Spleen (tissue), 13 donors: ENCODE measurements at places on chromosomes 4 and X.

DNA sequence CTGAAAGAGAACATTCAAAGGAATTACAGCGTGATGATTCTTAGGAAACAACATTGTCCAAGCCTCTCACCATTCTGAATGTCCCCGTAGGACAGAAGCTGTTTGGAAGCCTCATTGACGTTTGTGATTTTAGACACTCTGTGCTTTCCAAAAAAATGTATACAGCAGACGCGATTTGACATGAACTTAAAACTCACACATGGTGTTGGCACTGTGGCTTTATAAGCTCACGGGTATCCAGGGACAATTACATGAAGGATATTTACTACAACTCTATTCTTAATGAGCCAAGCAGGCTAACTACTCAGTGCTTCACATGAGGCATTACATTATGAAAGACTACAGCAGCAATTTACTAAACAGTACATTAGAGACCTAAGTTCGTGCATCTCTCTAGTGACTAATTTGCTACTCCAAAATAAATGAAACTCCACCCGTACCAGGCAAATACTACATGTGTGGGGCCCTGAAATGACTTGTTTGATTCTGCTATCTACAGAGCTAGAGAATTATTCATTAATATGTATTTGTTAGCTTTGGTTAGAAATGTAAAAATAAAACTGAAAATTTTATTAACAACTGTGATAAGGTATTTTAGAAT, 620.7 kb downstream of the SPRY1 start:
- no peak for DNase-seq

DNA sequence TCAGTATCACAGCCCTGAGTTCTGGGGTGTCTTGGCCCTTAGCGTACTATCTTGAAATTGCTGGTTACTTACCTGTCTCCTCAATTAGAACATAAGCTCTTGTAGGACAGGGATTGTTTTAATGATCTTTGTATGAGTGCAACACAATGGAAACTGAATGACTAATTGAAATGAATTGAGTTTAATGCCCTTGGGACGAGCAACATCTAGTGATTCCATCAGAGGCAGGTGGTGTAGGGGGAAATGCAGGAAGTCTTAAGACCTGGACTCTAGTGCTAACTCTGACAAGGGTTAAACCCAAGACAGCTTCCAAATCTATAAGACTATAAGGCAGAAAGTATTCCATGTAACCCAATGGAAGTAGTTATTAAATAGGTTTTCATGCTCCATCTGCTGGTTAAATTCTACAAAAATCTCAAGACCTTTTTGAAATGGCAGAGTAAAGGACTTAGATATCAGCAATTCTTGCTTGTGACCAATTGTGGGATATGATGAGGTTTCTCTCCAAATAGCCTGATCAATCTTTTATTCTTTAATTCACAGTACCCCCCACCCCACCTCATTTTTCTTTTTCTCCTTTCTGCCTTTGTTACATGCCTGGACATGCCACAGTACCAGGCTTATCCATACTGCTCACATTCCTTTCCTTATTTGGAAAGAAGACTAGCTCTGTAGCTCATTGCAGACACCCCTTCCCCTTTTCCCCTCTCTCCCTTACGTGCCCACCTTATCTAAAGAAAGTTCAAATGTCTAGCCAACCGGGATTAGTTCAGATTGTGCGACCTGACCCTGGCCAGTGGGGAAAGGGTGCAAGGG, 340.8 kb downstream of the PAPSS1 start:
- DNase-seq: no peak

- DNase-seq: no peak
These were observed 515.1 kb upstream of the ZFP42 start for GRCh38 chr4:187480146-187481145.

DNA sequence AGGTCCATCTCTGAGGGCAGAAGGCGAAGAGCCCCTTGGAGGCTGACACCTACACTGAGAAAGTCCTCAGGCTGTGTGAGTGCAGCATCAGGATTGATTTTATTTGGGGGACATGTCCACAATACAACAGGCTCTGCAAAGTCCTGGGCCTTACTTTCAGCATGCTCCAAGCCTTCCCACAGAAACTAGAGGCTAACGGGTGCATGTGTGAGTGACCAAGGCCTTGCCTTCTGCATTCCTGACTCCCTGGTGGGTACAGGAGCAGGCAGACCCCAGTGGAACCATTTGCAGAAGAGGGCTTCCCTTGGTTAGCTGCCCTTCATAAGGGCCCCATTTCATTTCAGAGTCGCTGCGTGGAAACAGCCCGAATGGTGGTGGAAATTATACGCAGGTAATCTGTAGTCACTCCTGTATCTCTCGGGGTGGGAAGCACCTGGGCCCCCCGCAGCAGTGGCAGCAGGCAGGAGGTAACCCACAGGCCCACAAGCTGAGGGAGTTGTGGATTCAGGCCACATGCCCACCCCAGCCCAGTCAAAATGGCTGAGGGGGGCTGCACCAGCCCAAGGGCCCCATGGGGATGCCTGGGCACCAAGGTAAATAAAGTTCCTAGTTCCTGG, 37.7 kb downstream of the NSG1 start:
- no peak for DNase-seq

GRCh38 chr4:138773321-138773720, 242.3 kb upstream of the NOCT start:
- no peak for DNase-seq

- no peak for DNase-seq
These were observed at the start of gene RS1 for GRCh38 chrX:18672008-18672407. Gene RS1, minus strand, starts transcription at chrX:18672108. Its CDS starts 40 bp downstream, at chrX:18672068.

GRCh38 chr4:8419222-8420041, 21.1 kb downstream of the ACOX3 start:
- DNase-seq: no peak

DNA sequence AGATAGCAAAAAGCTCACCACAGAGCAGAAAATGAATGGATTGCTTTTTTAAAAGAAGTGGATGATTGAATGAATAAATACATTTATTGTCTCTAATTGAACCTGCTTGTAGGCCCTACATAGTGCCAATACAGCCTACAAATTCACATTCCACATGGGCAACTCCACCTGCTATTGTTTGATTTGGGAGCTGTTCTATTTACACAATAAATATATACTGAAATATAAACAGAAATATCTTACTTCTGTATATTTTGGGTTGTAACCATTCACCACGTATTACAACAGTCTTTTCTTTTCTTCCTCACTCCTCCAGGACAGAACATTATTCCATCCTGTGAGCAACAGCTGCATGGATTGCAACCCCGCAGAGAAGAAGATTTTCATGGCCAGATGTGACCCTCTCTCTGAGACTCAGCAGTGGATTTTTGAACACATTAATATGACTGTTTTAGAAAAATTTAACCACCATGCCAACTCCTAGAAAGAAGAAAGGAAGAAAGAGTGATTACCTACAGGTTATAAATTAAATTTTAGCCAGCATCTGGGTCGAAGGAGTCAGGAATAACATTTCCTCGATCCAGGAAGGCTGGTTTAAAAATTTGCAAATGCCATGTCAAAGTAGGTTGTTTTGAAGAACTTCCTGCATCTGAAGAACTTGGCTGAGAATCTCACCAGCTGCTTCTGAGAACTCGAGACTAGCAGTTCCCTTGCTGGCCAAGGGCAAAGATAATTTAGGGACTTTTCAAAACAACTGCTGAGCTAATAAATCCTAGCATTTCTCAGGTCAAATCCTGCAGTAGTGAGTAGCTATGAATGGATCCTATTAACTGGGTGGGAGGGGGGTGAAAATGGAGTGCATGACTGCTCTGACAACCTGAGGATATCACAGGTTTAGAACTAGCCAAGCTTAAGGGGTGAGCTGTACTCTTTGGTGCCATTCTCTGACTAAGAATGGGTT, 128.7 kb upstream of the GALNT7 start:
- no peak for DNase-seq

DNA sequence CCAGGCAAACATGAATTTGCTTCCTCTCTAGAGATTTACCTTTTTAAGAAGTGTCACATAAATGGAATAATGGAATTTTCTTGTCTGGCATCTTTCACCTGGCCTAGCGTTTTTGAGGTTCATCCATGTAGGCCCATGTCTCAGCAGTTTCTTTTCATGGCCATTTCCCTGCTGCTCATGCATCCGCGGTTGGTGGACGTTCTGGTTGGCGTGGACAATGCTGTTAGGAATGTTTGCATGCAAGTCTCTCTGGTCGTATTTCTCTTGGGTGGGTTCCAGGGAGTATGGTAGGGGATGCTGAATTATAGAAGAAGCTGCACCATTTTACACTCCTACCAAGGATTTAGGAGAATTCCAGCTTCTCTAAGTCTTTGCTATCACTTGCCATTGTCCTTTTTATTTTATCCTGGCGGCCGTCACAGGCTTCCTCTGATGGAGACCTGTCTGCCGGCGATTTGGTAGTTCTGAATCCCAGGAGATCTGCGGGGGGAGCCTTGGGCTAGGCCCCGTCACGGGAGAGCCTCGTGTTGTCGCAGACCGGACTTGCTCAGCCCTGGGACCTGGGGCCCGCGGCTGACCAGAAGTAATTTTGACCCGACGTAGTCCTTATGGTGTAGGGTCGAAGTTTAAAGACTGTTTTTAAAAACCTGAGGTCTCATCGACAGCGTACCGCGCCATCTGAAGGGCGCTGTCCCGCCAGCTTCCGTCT, 56.9 kb upstream of the TADA2B start:
- no peak for DNase-seq

GRCh38 chr4:188399834-188400233, 260.6 kb downstream of the TRIML1 start:
- DNase-seq: no peak

- DNase-seq: no peak
These were observed 39.8 kb downstream of the AFF1 start for GRCh38 chr4:86974551-86974994.

GRCh38 chr4:74555231-74555630, 110.3 kb downstream of the AREG start:
- no peak for DNase-seq

- no peak for DNase-seq
These were observed 85.7 kb upstream of the MTM1 start for GRCh38 chrX:150482537-150483206.

GRCh38 chrX:38669428-38669827, 108.1 kb downstream of the TSPAN7 start:
- DNase-seq: no peak

GRCh38 chr4:98685225-98686042, 27.0 kb upstream of the TSPAN5 start:
- DNase-seq: no peak

GRCh38 chr4:151316645-151317044, 8.8 kb downstream of the SH3D19 start:
- no peak for DNase-seq

GRCh38 chr4:6463311-6464289, 8.8 kb downstream of the PPP2R2C start:
- peak; percentile 34 for DNase-seq

GRCh38 chr4:180539284-180539683, 1703.9 kb upstream of the TENM3 start:
- no peak for DNase-seq

- no peak for DNase-seq
These were observed 33.9 kb upstream of the BMP2K start for GRCh38 chr4:78742300-78742699.

DNA sequence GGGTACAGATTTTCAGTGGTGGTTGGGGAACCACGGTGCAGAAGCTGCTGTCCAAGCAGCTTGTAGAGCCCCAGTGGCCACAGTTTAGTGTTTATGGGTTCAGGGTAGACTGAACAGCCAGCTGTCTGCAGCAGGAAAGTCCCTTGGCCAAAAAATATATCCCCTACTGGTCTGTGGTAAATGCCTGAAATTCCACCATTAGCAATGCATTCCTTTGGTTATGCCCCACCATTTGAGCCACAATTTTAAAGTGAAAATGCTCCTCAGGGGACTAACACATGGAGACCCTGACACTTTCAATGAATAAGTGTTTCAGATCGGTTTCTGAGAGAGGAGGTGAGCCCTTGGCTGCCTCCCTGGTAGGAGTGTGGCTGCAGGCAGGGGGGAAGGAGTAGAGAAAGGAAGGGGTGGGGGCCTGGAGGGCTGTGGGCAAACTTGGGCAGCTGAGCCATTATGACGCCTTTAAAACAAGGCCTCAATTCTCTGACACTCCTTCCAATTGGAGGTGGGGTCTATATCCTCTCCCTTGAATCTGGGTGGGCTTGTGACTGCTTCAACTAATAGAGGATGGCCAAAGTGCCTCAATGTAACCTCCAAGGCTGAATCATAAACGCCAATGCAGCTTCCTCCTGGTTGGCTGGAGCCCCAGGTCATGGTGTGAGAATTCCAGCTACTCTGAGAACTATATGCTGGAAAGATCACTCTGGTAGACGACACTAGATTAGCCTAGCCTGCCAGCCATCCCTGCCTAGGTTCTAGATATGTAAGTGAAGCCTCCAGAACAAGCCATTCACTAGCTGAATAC, 75.8 kb upstream of the ATP6AP2 start:
- DNase-seq: no peak

DNA sequence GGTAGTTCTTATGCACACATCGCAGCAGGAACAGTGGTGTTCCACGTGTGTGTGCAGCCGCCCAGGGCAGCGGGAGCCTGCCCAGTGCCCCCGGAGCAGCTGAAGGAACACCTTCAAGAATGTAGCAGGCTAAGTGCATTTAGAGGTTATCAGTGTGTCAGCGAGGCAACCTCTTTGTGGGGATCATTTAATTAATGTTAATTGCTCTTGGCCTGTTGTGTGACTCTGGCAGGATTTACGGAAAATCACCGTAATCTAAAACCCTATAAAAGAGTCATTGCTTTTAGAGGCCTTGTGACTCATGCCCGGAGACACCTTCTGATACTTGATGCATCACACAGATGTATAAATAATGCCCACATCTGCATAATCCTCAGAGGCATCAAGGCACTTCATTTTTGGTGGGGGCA, 47.3 kb upstream of the GATB start:
- no peak for DNase-seq

DNA sequence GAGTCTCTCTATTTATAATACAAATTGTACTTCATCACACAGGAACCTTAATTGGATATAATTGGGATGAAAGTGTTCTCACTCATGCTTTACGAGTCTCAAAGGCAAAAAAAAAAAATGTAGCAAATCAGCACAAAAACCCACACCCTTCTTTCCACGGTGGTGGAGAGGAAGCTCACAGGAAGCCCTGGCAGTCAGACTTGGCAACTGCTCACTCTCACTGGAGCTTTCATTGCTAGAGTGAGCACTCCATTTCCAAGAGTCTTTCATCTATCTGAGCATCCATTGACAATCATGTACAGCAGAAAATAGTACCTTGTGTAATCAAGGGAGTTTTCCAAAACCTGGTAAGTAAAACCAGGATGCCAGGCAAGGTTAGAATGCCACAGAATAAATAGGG, 2159.4 kb upstream of the AGA start:
- no peak for DNase-seq

DNA sequence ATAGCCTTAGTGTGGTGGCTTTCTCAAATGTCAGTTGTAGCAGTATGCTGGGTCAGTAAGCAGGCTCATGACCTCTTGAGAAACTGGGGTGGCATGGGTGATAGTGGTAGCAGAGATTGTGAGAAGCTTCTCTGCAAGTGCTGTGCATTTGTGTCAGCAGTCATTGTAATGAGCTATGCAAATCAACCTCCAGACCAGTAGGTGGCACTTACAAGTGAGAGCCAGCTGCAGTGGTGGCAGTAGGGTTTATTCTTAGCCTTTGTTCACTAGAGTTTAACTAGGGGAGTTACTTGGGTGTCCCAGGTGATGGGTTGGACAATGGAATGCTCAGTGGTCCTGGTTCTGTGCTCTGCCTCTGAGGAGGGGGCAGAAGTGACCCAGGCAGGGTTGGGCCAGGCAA, 818.7 kb downstream of the PCDH7 start:
- DNase-seq: no peak
